Activated CD4-positive, alpha-beta T cell treated with anti-CD3 and anti-CD28 coated beads, Interleukin-2, amount 50 U/mL, for 24 hours (primary cell): ENCODE measurements at places on chromosomes 7 and 10.

DNA sequence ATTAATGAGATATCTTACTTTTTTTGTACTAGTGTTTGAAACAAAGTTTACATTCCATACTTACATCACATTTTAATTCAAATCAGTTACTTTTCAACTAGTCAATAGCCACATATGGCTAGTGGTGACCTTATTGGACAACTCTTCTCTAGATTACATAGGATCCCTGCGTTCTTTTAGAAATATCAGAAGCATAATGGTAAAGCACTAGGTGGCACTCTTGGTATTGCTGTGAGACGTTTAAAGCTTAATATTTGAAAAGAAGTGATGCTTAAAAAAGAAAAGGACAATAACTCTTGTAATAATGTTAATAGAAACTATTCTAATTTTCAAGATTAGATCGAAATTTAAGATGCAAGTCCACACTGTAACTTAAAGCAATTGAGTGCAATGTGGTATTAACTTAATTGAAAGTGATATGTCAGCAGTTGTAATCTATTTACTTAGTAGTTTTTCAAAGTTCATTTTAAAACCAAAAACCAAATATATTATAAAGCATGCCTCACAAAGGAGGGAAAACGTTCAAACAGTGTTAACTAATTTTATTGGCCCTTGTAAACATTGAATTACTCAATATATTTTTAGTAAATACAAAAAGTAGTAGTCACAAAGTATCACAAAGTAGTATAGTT is 339.1 kb downstream of the ATRNL1 start:
- no peak for DNase-seq

GRCh38 chr7:100190048-100190711 is 12.5 kb downstream of the STAG3 start:
- no peak for DNase-seq

GRCh38 chr10:102660888-102661657 is 16.8 kb downstream of the TRIM8 start:
- peak; percentile 34 for DNase-seq

DNA sequence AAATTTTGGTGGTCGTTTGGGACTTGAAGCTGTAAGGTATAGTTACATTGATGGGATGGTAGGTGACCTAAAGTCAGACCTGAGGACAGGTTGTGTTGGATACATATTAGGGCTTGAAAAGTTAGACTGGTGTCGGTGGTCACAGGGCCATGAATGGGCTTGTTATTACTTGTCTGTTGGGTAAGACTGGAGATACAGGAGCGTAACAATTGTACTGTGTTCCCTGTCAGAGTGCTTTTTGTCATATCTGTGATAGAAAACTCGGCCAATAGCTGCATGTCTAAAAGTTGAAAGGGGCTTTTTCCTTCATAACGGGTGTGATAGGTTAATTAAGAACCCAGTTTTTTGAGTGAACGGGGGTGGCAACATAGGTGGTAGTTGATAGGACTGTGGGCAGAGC is 13.5 kb upstream of the CHST3 start:
- DNase-seq, result no peak

GRCh38 chr7:42104694-42105093 is 132.3 kb downstream of the GLI3 start:
- no peak for DNase-seq

GRCh38 chr7:135239263-135239662 is 5.6 kb downstream of the STRA8 start:
- no peak for DNase-seq

- DNase-seq, result no peak
Measured at GRCh38 chr10:114682532-114682931, 24.5 kb upstream of the ABLIM1 start.

GRCh38 chr7:117982071-117983055 is 109.1 kb upstream of the CTTNBP2 start:
- no peak for DNase-seq

DNA sequence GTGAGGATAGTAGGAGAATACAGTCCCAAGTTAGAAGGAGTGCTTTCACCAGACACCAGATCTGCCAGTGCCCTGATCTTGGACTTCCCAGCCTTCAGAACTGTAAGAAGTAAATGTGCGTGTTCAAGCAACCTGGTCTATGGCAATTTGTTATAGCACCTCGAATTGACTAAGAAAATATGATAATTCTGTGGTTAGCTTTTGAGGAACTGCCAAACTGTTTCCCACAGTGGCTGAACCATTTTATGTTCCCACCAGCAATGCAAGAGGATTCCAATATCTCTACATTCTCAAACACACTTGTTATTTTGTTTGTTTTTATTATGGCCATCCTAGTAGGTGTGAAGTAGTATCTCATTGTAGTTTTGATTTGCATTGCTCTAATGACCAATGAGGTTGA is 47.0 kb downstream of the RBM20 start:
- no peak for DNase-seq

DNA sequence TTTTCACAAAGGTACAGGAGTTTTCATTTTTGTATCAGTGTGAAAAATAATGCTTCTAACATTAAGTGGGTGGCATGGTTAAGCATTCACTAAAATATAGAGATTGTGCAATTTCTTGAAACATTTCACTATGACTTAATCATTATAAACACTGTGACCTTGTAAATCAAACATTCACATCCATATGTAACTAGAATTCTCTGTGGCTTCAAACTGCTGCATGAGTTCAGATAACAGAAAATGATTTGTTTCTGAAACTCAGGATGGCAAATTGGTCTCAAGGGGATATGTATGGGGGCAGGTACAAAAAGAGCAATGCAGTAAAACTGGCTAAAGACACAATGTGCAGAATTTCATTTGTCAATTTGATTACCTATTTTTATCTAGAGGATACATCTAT is 3.8 kb downstream of the FAM133B start:
- DNase-seq, result no peak

DNA sequence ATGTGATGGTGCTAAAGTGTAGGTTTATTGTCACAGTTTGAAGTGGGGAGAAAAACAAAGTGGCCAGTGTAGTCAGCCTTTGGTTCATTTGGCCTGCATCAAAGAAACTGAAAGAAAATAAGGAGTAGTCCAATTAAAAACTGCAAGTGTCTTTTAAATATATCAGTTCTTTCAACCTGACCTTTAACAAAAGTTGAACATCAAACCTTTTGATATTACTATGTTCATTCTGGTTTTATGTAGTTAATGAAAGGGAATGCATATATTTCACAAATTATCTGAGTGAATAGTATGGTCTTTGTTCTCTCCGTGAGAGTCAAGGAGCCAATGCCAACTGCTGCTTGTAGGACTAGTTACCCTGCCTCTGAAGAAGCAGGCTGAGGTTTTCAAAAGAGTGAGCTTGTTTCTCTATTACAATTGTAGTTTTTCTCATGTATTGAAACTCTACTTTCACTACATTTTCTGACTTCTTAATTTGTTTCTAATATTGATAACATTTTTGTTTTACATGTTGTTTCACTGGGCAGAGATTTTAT is 1160.8 kb upstream of the LRRTM3 start:
- no peak for DNase-seq
